NCI-H1694 treated with DMSO at 0.1 percent for 48 hours (cell line): ENCODE measurements at places on chromosomes 6 and 20.
A peak's percentile ranks its signal among the peaks of the same experiment; 100 is the strongest.

GRCh38 chr6:149356081-149356750 is 38.7 kb downstream of the TAB2 start:
- no peak for DNase-seq

DNA sequence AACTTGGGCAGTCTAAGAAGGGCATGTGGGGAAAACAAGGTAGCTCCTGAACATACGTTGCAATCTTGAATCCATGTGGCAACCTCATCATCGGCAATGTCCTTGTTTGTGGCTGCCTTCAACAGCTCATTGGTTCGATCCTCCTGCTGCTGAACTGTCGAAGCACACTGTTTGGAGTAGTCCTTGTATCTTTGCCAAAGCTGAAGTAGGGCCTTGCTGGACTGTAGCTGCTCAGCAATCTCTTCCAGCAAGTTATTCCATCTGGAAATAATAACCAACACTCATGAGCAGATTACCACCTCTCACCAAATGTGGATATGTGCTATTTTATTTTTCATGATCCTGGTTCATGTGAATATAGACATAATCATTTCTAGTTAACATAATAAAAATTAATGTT is 413.3 kb downstream of the ESR1 start:
- DNase-seq, result no peak

DNA sequence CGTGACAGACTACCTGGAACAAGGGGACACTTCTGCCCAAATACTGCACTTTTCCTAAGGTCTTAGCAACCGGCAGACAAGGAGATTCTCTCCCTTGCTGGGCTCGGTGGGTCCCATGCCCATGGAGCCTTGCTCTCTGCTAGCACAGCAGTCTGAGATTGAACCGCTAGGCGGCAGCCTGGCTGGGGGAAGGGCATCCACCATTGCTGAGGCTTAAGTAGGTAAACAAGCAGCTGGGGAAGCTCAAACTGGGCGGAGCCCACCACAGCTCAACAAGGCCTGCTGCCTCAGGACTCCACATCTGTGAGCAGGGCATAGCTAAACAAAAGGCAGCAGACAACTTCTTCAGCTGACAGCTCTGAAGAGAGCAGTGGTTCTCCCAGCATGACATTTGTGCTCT is 87.8 kb upstream of the ASCC3 start:
- DNase-seq, result no peak

- DNase-seq, result peak; percentile 80
Measured at GRCh38 chr6:107244742-107245480, 129.6 kb upstream of the BEND3 start.

- no peak for DNase-seq
Measured at GRCh38 chr6:91573826-91574416, 987.0 kb upstream of the MAP3K7 start.
